ENCODE measurements at places on chromosomes 12 and 14.

DNA sequence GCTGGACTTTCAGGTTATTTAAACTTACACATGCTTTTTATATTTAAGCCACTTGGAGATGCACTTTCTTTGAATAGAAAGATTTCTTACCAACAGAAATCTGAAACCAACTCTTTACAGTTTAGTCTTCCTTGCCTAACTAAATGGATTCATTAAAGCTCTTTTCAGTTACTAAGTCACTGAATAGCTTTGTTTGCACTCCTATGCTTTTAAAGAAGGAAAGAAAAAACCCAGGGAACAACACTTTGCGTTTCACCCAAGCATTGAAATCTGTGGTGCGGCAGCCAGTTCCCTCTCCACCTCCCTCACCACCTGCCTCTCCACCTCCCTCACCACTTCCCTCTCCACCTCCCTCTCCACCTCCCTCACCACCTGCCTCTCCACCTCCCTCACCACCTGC lies 70.3 kb downstream of the RIMBP2 start:
- no peak for DNase-seq
- H3K36me3 ChIP-seq = no peaks in the 10 kb centered on the region
- no peak overlapping the region for H3K27ac ChIP-seq
- H3K4me1 ChIP-seq = no peaks in the 10 kb centered on the region
- H3K4me3 ChIP-seq = no peak overlapping the region

DNA sequence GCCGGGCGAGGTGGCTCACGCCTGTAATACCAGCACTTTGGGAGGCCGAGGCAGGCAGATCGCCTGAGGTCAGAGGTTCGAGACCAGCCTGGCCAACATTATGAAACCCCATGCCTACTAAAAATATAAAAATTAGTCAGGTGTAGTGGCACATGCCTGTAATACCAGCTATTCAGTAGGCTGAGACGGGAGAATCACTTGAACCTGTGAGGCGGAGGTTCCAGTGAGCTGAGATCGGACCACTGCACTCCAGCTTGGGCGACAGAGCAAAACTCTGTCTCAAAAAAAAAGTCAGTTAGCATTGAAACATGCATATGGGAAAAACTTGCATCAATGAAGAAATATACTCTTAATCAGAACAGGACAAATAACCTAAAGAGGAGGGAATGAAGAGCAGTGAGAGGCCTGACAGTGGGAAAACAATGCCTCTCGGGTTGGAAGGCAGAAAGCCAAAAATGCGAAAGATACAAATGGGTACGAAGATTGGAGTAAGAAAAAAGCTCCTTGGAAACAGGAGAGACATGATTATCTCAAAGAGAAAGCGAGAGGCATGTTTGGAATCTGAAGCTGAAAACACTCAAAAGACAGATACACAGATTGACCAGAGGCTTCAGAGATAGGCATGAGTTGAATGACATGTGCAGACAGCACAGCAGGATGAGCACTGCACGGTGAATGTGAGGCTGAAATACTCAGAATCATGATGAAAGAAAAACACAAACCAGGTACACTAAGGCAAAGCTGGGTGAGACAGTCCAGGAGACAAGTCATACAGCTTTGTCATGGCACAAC lies 30.6 kb downstream of the RESF1 start:
- peaks cover 9% of the 10 kb centered on the region for H3K36me3 ChIP-seq
- H3K27me3 ChIP-seq = no peaks in the 10 kb centered on the region
- no peak overlapping the region for H3K4me3 ChIP-seq
- peak; percentile 57 for DNase-seq
- H3K4me1 ChIP-seq = peaks cover 21% of the 10 kb centered on the region
- H3K27ac ChIP-seq = peak overlapping the region; percentile 78

GRCh38 chr12:99766408-99766807 lies 118.9 kb downstream of the GARIN6 start:
- no peak overlapping the region for H3K27ac ChIP-seq
- H3K4me1 ChIP-seq = no peaks in the 10 kb centered on the region
- no peaks in the 10 kb centered on the region for H3K36me3 ChIP-seq

GRCh38 chr12:9701380-9702154 lies 31.3 kb downstream of the CLECL1 start:
- no peak overlapping the region for H3K4me3 ChIP-seq
- H3K27me3 ChIP-seq = no peaks in the 10 kb centered on the region
- no peak overlapping the region for H3K27ac ChIP-seq
- no peak for DNase-seq

GRCh38 chr12:56631790-56632700 lies 1.9 kb upstream of the BAZ2A start:
- H3K36me3 ChIP-seq = peaks cover 5% of the 10 kb centered on the region
- H3K27me3 ChIP-seq = no peaks in the 10 kb centered on the region
- peak overlapping the region; percentile 86 for H3K27ac ChIP-seq
- no peak for DNase-seq
- H3K4me3 ChIP-seq = no peak overlapping the region

All from RWPE2 (cell line).